ENCODE measurements at places on chromosomes 11 and 22. TPM values are rescaled to one million over a fixed set of nuclear protein-coding genes. Genes with fewer than 3 reads are reported as not detected.

The LPXN gene
- total RNA-seq = 8.6 TPM

The NUDT22 gene
- total RNA-seq = 65.4 TPM

The GLB1L2 gene
- total RNA-seq = 4.0 TPM

The MISFA gene
- total RNA-seq = 2.6 TPM

The LRRN4CL gene
- 0.47 TPM for total RNA-seq

The OR51B4 gene
- total RNA-seq = not detected

The MOGAT2 gene
- 0.13 TPM for total RNA-seq

The PRMT3 gene
- 16.7 TPM for total RNA-seq

The OR51E2 gene
- 25.3 TPM for total RNA-seq

The FAM118B gene
- total RNA-seq = 12.5 TPM

The PAMR1 gene
- total RNA-seq = 0.11 TPM

The ISX gene
- 0.05 TPM for total RNA-seq

The APOL5 gene
- total RNA-seq = not detected

The UPK3A gene
- total RNA-seq = not detected

The PC gene
- 10.4 TPM for total RNA-seq

The CHEK1 gene
- total RNA-seq = 46.4 TPM

The CRELD2 gene
- total RNA-seq = 36.9 TPM

The MRPL17 gene
- 48.8 TPM for total RNA-seq

The SLC17A6 gene
- not detected for total RNA-seq
